ENCODE measurements at places on chromosomes 11 and 22.

GRCh38 chr22:50017701-50018224 is 5.2 kb upstream of the IL17REL start:
- no peak for DNase-seq

DNA sequence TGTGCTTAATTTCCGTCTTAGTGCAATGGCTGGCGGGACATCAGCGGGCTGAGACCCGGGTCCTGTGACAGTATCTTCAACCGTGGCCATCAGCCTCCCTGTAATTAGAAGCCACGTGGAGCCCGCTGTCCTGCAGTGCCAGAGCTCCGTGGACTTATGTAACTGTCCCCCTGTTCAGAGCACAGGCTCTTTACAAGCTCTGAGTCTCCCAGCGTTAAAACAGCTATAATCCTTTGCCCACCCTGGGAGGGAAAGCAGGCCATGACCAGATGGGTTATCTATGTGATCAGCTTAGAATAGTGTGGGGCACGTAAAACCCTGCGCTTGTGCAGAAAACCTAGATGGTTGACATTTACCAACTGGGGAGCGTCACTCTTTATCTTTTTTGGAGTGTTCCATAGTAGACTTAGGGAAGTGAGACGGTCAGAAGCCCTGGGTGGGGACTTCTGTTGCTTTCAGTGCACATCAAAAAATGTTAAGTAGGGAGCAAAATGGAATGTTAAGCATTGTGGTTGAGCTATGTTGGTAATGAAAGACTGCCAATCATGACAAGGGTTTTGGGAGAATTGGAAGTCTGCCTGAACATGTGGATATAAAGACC is 103.5 kb upstream of the CADM1 start:
- no peak for DNase-seq

DNA sequence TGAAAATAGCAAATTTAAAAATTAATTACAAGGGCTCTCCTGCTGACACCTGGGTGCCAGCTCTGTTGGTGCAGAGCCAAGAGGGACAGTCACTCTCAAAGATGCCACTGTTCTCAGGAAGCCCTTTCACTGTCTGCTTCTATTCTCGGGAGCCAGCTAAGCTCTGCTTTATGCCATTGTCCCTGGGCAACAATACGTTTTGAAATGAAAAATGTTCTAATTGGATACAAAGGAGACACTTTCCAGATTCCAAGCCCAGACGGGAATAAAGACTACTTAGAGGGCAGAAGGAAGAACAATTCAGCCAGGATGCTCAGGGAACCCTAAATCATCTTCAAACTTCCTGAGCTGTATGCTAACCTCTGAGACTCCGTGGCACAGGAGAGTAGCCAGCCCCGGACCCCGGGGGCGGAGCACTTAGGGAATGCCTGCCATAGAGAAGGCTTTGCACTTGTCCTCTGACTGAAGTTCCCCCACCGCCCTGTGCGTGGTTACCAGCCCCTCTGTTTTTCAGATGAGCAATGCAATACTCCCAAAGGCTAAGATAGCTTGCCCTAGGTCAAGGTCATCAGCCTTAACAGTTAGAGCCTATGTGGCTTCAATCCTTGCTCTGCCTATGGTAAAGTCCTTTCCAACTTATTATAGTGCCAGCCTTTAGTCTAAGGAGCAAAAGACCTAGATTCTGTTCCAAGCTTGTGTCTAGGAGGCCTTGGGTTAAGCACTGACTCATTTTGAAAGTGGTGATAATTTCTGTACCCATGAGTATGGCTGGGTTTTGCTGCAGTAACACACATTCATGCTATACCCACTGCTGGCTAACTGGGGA is 150.9 kb downstream of the CACNA1I start:
- no peak for DNase-seq

GRCh38 chr11:44829838-44830237 is 103.1 kb downstream of the TSPAN18 start:
- no peak for DNase-seq

GRCh38 chr22:20205964-20206708 is 55.3 kb upstream of the CCDC188 start:
- peak; percentile 74 for DNase-seq

- DNase-seq = no peak
These were observed 262.4 kb upstream of the PLET1 start for GRCh38 chr11:112523031-112523430.

GRCh38 chr11:44732564-44732963 is 5.8 kb downstream of the TSPAN18 start:
- DNase-seq = no peak

GRCh38 chr22:38518620-38519019 is 12.5 kb upstream of the DDX17 start:
- DNase-seq = no peak

GRCh38 chr22:39809772-39810557 is 83.6 kb downstream of the ENTHD1 start:
- no peak for DNase-seq

- no peak for DNase-seq
These were observed 7.9 kb downstream of the PCSK7 start for GRCh38 chr11:117223741-117224689.
